ENCODE measurements at places on chromosomes 1 and 21. TPM values are rescaled to one million over a fixed set of nuclear protein-coding genes. Genes with fewer than 3 reads are reported as not detected.

OPRD1 gene
- total RNA-seq = not detected

DNA sequence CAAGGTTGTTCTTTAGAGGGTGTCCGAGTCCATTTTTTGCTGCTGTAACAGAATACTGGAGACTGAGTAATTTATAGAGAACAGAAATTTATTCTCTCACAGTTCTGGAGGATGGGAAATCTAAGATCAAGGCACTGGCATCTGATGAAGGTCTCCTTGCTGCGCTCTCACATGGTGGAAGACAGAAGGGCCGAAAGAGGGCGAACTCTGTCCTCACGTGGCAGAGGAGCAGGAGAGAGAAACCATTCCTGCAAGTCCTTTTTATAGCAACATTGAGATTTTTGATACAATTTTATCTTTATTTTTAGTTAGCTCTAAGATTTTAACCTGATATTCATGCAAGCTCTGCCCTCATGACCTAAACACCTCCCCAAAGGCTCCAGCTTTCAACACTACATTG, 48.3 kb downstream of the ATG4C start:
- DNase-seq = no peak

DNA sequence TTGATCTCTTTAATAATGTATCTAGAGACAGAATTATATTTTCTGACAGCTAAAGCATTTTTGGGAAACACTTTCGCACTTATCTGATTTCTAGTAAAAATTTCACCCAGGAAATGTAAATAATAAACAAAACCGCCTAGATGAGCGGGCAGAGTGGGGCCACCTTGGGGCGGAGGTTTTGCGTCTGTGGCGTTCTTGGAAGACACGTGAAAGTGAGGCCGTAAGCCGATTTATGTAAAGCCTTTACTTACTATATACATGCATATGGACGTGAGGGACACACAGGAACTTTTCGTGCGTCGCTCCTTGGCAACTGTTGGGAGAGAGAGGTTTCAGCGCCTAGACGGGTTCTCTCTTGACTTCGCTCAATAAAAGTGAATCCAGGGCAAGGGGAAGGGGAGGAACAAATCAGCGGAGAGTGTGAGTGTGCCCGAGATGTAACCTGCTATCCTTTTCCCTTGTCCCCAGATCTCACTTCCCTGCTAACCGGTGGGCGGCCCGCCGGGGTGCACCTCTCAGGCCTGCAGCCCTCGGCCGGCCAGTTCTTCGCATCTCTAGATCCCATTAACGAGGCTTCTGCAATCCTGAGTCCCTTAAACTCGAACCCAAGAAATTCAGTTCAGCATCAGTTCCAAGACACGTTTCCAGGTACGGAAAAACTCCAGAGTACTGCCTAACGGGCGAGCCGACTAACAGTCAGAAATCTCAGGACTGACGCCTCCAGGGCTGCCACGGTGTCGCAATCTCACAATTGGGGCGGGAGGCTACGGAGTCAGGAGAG, 1.7 kb downstream of the HLX start:
- DNase-seq = no peak

GRCh38 chr1:60859111-60859510, 223.2 kb upstream of the NFIA start:
- no peak for DNase-seq

GRCh38 chr21:44927587-44928461, 7.1 kb upstream of the ITGB2 start:
- peak; percentile 91 for DNase-seq

All from Caki2 (cell line).